ENCODE measurements at places on chromosomes 13 and 19.

DNA sequence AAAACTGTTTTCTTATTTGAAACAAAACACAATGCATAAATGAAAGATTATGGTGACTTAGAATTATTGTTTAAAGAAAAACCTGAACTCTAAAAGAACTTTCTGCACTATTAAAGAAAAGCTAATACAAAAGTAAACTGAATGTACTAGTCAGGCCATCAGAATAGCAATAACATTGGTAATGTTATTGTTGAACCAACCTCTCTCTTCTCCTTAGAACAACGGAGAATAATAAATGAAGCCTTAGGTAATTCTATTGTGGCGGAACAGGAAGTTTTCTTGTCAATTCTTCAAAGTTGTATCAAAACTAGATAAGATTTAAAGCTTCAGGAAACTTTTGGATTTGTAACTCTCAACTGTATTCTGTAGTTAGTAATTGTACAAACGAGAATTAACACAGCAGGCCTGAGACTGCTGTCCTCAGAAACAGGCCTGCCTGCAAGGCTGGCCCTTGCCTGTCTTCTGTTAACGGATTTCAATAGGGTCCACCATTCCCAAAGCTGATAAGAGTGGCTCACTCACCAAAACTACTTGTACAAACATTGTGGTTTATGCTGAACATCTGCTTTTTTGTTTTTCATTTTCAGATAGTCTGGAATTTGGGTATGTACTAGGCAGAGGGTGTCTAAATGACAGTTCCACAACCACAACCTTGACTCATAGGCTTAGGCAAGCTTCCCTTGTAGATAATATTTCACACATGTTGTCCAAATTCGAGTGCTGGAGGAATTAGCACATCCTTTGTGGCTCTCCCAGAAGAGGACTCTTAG lies 825.8 kb downstream of the GPC5 start:
- DNase-seq, result no peak

DNA sequence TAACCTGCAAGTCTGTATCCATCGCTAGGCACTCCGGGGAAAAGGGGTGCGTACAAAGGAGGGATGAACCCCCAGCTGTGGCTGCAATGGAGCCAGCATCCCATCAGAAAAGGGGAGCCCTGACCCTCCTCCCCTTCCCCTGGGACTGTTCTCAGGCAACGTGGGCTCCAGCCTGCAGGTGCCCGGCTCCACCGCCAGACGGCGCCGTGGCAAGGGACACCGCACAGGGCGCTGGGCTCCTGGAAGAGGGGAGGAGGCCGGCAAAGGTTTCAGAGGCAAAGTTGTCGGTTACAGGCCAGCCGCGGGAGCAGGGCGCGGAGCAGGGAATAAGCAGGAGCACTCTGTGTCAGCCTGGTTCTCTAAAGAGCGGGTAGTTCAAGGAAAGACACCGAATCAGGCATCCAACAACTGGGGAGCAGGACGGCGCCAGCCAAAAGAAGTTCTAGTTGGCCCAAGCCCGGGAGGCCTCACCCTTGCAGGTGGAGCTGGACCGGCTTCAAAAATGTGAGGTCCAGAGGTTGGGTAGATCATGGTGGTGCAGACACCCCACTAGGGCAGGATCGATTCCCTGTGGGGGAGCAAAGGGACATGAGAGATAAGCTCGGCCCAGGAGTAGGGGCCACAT lies 53.0 kb upstream of the ATP12A start:
- no peak for DNase-seq

DNA sequence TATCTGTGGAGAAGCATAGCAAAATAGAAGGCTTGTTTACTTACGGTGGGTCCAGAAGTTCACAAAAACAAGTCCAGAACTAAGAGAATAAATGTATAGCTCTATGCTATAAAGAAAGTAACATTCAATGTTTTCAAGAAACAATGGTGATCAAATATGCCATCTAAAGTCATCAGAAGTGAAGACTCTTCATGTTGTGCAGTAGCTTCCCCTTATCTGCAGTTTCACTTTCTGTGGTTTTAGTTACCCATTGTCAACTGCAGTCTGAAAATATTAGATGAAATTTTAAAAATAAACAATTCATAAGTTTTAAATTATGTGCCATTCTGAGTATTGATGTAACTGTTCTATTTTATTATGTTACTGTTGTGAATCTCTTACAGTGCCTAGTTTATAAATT lies 72.5 kb downstream of the EDNRB start:
- no peak for DNase-seq

DNA sequence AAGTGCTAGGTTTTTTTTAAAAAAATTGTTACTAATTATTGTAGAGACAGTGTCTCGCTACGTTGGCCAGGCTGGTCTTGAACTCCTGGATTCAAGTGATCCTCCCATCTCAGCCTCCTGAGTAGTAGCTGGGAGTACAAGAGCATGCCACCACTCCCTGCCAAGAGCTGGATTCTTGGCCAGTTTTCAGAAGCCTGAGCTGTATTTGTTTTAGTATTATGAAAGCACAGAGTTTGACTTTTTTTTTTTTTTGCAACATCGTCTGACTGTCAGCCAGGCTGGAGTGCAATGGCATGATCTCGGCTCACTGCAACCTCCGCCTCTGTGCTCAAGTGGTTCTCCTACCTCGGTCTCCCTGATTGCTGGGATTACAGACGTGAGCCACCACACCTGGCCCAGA lies 7.0 kb downstream of the ARMC6 start:
- DNase-seq, result no peak

- DNase-seq, result no peak
These were observed 1.3 kb downstream of the PROZ start for GRCh38 chr13:113159701-113160100.

DNA sequence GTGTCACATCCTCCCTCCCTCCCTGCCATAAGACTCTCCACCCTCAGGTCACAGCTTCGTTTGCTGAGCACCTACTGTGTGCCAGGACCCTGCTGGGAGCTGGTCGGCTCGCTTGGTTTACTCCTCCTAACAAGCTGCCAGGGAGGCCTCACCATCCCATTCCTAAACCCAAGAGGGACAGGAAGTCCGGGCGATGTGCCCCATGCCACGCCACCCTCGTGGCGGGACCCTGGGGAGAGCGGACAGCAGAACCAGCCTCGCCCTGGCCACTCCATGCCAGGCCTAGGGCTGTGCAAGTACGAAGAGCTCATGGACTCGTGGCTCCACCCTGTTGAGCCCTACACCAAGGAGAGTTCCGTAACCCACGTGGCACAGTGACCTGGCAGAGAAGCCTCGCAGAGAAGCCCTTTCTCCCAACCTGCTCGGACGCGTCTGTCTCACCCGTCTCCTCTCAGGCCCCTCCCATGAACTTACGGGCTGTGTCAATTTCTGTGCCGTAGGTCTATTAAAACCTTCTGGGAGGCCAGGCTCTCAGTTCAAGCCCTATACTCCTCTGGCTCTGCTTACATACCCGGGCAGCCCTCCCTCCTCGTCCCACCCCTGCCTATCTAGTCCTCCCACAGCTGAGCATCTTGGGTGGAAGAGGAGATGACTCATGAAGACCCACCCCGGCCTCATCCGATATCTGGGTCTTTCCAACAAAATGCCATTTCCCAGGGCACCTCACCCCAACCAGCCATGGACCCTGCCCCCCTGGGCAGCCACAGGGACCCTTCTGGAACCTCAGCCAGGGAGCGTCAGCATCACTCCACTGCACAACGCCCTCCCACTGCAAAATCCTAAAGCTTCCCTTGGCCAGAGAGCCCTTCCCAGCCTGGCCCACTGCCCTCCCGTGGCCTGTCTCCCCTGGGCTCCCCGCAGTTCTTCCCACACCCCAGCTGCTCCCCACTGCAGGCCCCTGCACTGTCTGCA lies 2.6 kb downstream of the UBXN6 start:
- DNase-seq, result no peak

- DNase-seq, result no peak
These were observed 1533.0 kb downstream of the UQCRFS1 start for GRCh38 chr19:27679905-27680304.

GRCh38 chr13:90591260-90591926 lies 756.1 kb upstream of the MIR17HG start:
- no peak for DNase-seq

DNA sequence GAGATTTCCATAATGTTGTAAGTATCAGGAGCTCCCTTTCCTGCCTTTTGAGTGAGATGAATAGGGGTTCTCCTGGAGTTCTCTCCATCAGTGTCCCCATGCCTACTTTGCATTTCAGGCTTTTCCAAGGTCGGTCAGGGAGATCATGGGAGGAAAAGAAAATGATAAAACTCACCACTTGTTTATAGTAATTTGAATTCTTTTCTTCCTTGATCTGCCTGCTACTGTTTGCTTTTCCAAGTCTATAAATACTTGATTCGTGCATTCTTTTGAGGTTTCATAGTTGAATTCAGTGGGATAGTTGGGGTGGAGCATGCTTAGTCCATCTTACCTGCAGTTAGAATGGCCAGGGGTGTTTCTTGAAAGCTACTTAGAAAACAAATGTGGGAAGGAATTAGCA lies 51.5 kb downstream of the PCCA start:
- no peak for DNase-seq

DNA sequence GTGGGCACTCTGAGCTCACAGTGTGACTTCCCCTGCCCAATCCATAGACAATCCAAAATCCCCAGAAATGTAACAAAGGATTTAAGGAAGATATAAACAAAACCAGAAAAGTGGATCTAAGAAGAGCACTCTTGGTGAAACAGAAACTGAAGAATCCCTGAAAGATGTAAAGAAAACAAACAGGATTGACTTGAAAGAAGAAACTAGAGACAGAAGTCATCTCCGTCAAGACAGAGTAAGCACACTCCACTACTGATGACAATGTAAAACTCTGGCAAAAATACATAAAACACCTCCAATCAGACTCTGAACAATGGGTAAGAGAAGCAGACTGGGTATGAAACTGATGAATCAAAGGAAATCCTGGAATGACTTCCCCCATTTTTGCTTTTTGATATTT lies 13.5 kb downstream of the TUBGCP3 start:
- no peak for DNase-seq

DNA sequence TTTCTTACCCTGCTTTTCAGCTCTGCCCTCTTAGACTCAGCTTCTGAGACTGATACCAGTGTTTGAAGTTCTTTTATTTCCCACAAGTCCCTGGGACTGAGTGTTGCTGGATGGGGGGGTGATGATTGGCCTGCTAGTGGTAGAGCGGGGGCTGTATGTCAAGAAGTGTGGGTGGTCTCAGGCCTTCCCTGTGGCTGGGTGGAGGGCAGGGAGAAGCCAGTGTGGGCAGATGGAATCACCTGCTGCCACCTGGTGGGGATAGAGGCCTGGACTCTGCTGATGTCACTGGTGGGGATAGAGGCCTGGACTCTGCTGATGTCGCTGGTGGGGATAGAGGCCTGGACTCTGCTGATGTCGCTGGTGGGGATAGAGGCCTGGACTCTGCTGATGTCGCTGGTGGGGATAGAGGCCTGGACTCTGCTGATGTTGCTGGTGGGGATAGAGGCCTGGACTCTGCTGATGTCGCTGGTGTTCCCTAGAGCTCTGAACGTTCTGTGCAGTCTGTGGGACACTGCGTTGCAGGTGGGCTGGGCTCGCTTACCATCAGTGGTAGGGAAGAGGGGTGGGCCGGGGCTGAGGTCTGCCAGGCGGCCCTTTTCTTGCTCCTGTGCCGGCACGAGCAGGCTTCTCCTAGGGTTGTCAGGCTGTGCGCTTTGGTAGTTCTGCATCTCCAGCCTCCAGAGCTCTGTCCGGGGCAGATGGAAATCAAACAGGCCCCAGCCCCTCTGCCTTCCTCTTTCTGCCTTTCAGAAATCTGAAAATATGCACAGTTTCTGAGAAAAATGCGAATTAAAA lies 101.3 kb downstream of the ARHGEF7 start:
- DNase-seq, result peak; percentile 39

DNA sequence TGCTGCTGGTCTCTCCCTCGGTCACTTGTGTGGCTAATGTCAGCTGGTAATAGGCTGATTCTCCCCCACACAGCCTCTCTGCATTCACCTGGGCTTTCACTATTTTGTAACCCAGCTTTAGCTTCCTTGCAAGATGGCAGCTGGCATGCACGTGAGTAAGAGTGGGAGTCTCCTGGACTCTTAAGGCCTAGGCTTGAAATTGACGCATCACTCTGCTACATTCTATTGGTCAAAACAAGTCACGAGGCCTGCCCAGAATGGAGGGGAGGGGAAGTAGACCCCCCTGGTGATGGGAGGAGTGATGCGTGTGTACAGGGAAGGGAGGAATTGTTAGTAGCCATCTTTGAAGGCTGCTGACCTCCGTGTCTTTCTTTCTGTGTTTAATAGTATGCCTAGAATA lies 24.9 kb upstream of the PNMA8B start:
- DNase-seq, result no peak

- DNase-seq, result peak; percentile 89
These were observed 4.4 kb upstream of the ZNF681 start for GRCh38 chr19:23762884-23763711.

- no peak for DNase-seq
These were observed 122.4 kb upstream of the MAB21L1 start for GRCh38 chr13:35598790-35599369.

GRCh38 chr13:51235756-51236490 lies 13.7 kb downstream of the FAM124A start:
- DNase-seq, result no peak

- no peak for DNase-seq
These were observed 15.1 kb downstream of the CAPS start for GRCh38 chr19:5929179-5929578.

DNA sequence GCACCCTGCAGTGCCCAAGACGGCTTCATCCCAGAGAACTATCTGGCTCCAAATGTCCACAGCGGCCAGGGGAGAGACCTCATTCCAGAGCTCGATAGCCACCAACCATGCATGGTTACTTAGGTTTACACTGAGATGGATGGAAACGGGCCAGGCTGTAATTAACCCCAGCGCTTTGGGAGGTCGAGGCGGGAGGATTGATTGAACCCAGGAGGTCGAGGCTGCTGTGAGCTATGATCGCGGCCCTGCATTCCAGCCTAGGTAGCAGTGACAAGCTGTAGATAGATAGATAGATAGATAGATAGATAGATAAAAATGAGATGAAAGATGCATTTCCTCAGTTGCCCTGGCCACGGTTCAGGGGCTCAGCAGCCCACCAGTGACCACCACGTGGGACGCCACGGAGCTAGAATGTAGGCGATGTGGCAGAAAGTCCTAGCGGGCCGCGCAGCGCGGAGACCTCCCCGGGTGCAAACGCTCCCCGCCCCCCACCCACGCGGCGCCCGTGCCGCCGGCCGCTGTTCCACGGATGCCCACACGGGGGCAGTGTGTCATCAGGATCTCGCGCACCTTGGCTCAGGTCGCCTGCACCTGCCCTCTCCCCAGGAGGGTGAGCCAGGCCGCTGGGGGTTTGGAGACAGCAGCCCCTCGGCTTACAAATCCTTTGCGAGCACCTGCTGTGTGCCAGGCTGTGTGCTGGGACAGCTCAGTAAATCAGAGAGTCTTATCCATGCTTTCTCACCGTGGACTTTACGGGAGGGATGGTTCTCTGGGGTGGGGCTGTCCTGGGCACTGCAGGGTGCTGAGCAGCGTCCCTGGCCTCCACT lies 13.5 kb upstream of the TLE5 start:
- peak; percentile 82 for DNase-seq

DNA sequence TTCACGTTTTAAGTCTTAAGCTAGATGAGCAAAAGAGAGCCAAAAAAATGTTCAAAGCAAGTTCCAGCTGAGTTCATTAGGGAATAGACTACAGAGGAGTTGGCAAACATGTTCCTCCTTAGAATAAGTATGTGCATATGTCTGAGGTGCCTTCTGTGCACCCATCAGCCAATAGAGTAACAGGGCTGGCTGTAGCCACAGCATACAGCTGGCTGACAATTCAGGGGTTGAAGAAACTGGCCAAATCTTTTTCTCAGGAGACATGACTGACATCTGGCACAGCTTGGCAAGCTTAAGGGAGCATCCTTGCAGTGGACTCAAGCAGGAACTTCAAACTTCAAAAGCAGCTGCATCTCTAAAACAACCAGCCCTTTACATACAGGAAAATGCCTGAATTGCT lies 414.8 kb upstream of the PCDH20 start:
- DNase-seq, result no peak

- DNase-seq, result no peak
These were observed 7.2 kb downstream of the ATP8A2 start for GRCh38 chr13:25379011-25379410.

Data from stimulated activated CD4-positive, alpha-beta T cell treated with anti-CD3 and anti-CD28 coated beads, Interleukin-15, amount 100 ng/mL, for 24 hours (primary cell).